Tongue (tissue), 3 donors: ENCODE measurements at places on chromosomes 12 and 14.

DNA sequence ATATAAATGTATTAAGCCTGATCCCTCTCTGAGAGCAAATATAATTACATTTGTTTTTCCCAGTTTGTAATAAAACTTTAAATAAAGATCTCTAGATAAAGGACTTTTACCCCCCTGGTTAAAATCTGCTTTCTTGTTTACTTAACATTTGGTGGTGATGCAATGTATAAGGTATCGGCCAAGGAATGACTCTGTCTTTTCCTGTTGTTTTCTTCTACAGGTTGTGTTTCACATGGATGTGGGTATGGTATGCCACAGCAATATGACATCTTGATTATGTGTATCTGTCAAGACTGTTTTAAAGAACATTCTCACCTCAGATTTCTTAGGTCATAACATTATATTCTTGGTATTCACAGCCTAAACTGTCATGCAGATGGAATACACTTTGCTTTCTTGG lies 210.6 kb upstream of the NOVA1 start:
- no peak for DNase-seq

- DNase-seq = peak; percentile 87
Measured at GRCh38 chr14:103103461-103104388, 9.2 kb downstream of the EXOC3L4 start.

- DNase-seq = no peak
Measured at GRCh38 chr14:105365101-105365500, 33.2 kb upstream of the TEX22 start.

- DNase-seq = peak; percentile 44
Measured at GRCh38 chr14:100850841-100851585, 25.1 kb downstream of the MEG3 start.

- no peak for DNase-seq
Measured at GRCh38 chr14:102197317-102197853, 57.7 kb downstream of the WDR20 start.

DNA sequence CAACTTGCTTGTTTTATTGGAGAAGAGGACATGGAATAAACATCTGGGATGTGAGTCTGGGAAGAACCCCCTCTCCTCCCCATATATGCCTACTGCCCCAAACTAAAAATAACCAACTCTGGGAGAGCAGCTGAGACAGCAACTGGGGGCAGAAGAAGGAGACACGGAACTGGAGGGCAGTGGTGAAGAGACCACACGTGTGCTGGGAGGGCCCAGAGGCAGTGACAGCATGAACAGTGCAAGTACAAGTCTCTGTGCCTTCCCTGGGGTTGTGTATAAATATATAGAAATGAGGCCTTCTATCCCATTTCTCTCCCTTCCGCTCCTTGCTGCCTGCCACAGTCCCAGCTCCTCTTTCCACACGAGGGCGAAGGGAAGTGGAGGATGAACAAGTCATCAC lies 4.0 kb upstream of the KRT73 start:
- DNase-seq = no peak

DNA sequence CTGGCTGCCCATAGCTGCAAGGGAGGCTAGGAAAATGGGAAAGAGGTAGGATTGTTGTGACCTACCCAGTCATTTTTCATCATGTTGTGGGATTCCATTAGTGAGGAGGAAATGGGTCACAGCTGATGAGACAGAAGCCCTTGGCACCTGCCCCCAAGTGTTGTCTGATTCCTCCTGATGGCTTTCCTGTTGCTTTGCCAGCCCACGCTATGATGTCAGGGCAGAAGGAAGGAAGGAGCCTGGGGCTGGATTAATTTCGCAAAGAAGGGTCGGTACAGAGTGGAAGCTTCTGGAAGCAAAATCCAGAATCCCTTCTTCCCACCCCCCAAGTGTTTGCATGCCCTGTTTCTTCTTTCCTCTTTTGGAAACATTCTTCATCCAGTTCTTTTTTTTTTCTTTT lies 8.7 kb downstream of the OTUB2 start:
- DNase-seq = no peak

- no peak for DNase-seq
Measured at GRCh38 chr14:83314764-83315163, 1781.1 kb upstream of the SEL1L start.

DNA sequence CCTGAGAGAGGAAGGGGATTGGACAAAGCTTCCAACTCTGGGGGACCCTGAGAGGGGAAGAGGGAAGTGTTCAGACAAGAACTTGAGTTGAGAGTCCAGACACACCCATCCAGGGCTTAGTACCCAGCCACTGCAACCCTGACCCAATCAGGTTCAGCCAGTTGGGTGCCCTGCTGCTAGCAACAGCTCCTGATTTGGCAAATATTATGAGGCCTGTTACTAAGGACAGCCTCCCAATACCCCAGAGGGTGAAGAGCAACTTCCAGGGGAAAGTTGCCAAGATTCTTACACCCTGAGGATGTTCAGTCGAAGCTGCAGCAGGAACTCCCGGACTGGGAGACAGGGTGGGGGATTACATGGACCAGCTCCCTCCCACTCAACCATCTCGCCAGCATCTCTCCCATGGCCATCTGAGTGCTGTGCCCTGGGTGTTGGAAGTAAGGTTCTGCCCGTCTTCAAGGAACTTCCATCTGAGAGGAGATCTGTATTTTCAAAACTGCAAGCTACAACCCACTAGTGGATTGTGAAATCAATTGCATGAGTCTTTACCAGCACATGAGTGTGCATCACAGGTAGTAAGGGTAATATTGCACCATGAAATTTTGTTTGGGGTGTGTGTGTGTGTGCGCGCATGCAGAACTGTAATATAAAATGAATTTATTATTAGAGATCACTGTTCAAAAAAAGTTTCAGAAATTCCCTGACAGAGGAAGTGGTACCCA lies 11.5 kb upstream of the KRT78 start:
- DNase-seq = peak; percentile 74

DNA sequence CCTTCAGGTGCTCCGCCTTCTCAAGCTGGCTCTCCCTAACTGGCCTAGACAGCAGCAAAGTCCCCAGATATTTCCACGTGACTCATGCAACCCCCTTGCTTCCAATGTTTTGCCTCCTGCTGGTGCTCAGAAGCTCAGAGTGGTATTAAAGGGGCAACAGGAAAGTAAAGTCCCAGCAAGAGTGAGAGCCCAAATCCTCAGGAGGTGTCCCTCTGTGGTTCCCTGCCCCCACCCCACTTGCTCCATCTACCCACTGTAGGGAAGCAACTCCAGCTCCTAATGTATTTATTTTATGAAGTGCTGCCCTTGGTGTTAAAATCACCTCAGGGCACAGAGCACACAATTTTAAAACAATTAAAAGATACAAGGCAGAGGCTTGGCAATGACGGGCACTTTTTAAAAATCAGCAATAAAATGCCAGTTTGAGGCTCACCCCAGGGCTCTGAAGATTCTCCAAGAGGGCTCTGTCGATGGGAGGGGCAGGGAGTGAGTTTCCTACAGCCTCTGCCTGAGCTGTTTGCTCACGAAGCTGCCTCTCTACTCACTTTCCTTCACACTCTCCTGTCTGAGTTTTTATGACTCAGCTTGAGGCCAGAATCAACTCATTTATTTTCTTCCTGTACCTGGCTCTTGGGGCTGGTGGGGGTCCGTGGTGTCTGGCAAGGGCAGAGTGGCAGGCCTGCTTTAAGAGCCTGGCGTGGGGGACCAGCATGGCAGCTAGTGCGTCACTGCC lies 81.9 kb upstream of the MAX start:
- DNase-seq = no peak

GRCh38 chr14:74204491-74204890 lies 34.8 kb upstream of the VSX2 start:
- DNase-seq = no peak

DNA sequence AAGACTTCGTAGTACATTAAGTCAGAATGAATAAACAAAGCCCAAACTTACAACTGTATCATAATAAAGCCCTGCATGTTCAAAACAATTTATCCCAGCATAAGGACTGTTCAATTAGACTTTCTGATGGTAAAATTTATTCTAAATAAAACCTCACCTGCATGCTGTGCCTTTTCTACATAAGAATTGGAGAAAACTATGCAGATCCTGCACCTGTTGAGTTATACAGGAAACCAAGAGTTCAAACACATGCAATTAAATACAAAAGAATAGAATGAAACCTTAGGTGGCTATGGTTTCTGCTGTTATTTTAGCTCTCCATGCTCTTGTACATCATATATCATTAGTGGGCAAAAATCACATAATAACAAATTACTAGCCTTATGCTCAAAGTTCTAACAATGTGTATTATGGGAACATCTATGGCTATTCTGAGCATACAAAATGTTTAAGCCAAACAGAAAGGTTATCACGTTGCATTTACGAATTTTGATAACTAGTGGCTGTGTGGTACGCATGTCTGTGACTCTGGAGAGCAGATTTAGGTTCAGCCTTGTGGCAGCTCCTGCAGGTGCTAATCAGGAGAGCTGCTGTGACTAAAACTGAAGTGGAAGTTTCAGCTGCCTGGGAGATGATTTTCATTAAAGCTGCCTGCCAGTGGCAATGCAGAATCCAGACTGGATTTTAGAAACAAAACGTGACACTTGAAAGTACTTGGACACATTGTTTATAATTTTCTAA lies 36.1 kb upstream of the LRFN5 start:
- no peak for DNase-seq

DNA sequence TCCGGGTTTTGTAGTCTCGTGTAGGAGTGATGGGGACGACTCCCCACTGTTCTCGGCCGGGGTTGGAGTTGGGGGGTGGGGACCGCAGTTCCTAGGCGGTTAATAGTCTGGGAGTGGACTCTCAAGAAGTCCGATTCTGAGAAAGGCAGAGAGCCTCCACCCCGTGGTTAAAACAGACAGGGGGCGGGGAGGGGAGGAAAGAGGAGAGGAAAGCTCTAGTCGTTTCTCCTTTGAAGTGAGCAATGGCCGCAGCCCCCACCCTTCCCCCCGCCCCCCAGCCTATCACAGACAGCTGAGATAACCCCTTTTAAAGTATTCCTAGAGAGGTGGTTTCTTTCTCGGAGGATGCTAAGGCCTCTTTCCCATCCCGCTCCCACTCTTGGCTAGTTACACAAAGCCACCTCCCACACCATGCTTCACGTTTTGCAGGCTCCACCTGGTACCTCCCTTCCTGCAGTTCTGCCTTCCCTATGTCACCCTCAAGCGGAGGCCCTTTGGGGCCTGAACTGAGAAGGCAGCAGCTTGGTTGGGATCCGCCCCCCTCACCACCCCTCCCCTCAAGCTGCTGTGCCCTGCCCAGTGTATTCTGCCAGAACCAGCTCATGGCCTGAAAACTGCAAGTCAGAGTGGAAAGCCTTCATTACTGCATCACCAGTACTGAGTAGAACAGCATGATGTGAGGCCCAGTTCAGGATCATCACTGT lies 853 bp downstream of the USP5 start:
- DNase-seq = peak; percentile 67

DNA sequence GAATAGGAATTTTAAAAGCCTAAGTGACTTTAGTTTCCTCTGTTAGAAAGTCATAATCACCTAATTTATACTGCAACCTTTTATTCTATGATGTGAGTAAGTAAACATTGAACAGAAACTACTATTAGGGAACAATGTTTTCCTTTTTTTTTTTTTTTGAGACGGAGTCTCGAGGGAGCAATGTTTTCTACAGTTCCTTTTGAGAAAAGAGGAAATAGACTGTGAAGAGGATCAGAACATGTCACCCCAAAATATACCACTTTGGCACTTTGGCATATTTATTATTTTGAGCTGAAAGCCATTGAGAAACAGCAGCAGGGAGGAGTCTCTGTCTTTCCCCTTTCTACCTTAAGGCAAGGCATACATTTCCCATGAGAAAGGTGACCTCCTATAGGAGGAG lies 162.7 kb upstream of the CNOT2 start:
- DNase-seq = no peak

DNA sequence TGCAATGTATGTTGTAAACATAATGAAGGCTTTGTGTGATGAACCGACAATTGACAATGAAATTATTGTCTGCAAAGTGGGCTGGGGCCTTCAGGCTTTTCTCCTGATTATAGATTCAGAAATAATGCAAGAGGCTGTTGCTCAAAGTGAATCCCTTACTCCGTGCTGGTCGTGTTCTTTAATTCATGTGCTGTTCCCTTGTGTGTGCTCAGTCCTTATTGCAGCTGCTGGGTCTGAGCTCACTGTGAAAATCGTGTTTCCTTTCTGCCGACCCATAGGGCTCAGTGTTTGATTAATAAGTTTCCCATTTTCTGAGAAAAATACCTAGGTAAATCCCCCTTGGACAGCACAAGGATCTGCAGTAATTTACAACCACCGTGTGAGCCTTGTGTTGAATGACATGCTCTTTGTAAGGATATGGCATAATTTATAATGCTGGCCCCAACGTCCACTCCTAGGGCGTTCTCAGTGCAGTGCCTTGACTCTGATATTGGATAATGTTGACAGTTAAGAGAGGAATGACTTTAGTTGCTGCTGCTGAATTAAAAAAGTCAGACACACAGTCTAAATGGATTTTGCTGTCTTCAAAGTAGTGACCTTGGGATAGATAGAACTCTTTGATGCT lies 81.6 kb downstream of the RGS6 start:
- peak; percentile 66 for DNase-seq

- DNase-seq = peak; percentile 65
Measured at GRCh38 chr12:27779416-27779919, 565 bp upstream of the KLHL42 start.

- DNase-seq = no peak
Measured at GRCh38 chr14:30108975-30109700, 181.5 kb upstream of the PRKD1 start.

- DNase-seq = no peak
Measured at GRCh38 chr12:111728795-111729194, 37.9 kb upstream of the ALDH2 start.

- no peak for DNase-seq
Measured at GRCh38 chr12:109475993-109476806, 900 bp downstream of the KCTD10 start.

GRCh38 chr14:55458800-55459515 lies 18.5 kb upstream of the TBPL2 start:
- no peak for DNase-seq

DNA sequence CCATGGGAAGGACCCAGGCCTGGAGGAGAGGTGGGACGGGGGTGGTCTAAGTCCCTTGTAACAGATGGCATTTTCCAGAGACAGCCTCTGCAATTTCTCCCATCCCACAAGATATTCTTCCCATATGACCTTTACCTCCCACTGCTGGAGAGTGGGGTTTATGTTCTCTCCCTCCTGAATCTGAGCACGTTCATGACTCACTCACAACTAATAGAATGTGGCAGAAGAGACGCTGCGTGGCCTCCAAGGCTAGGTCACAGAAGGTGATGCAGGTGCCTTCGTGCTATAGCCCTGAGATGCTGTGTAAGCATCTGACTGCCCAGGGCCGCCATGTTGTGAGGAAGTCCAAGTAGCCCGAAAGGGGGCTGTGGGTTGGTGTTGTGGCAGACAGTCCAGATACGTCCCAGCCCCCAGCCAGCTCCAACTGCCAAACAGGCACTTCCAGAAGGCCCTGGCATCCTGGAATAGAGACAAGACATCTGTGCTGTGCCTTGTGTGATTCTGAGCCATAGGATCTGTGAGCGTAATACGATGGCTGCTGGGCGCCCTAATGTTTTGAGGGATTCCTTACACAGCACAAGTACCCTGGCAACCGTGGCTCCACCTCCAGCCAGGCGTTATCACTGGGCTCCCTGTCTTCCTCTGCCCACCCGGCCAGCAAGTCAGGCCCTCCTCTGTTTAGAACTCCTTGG lies 56.1 kb upstream of the NCOR2 start:
- no peak for DNase-seq

- peak; percentile 9 for DNase-seq
Measured at GRCh38 chr12:14138495-14138894, 157.1 kb upstream of the GRIN2B start.

- DNase-seq = no peak
Measured at GRCh38 chr12:130603396-130603965, 112.6 kb downstream of the RIMBP2 start.
